ENCODE measurements at places on chromosomes 4 and X. TPM values are rescaled to one million over a fixed set of nuclear protein-coding genes. Genes with fewer than 3 reads are reported as not detected.

- no peak overlapping the region for H3K4me3 ChIP-seq
- DNase-seq, result no peak
- peaks cover 3% of the 10 kb centered on the region for H3K4me1 ChIP-seq
Measured at GRCh38 chr4:6580353-6580752, 5.4 kb downstream of the MAN2B2 start.

DNA sequence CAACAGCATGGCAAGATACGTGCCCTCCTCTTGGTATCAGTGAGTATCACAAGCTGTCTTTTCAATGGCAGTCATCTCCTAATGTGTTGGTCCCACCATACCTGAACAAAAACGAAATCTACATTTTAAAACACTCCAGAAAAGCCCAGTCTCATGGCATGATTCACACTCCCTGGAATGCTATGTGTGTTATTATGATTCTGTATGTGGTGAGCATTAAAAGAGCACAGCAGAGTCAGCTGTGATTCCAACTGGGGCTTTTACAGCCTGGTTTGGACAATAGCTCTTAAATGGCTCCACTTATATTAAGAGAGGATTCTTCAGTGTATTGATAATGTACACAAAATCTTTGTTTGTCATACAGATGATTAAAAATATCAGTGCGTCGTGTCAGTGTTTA is 274.1 kb upstream of the GK2 start:
- no peak for DNase-seq
- no peak overlapping the region for H3K4me3 ChIP-seq
- no peaks in the 10 kb centered on the region for H3K36me3 ChIP-seq
- peaks cover 2% of the 10 kb centered on the region for H3K27me3 ChIP-seq

Gene STATH
- not detected for total RNA-seq

Gene DUSP9
- total RNA-seq, result 0.14 TPM

GRCh38 chr4:159159611-159160010 is 56.7 kb downstream of the RAPGEF2 start:
- no peaks in the 10 kb centered on the region for H3K27me3 ChIP-seq
- H3K4me3 ChIP-seq, result no peak overlapping the region
- no peak overlapping the region for H3K27ac ChIP-seq
- DNase-seq, result no peak

Gene TAF7L
- total RNA-seq, result not detected

DNA sequence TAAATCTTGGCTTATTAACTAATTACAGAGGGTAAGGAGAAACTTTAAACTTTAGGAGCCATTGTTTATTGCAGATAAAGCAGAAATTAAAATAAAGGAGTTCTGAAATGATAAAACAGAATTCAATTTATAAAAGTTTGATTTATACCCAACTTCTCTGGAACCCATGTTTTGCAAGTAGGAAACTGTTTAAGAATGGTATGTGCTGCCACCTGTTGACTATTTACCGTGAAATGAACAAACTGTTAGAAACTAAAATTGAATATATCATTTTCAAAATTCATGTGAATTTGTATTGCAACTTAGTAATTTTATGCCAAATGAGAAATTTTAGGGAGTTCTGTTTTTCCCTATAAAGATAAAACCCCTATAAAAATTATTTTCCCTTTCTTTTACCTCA is 11.0 kb upstream of the TBC1D8B start:
- no peak overlapping the region for H3K4me3 ChIP-seq
- no peak for DNase-seq
- H3K27ac ChIP-seq, result no peak overlapping the region
- H3K4me1 ChIP-seq, result no peaks in the 10 kb centered on the region
- H3K27me3 ChIP-seq, result peaks cover 2% of the 10 kb centered on the region

- H3K27ac ChIP-seq, result no peak overlapping the region
- no peaks in the 10 kb centered on the region for H3K27me3 ChIP-seq
- H3K4me3 ChIP-seq, result no peak overlapping the region
- no peaks in the 10 kb centered on the region for H3K4me1 ChIP-seq
- no peak for DNase-seq
Measured at GRCh38 chr4:98166025-98166730, 22.9 kb upstream of the STPG2 start.

All from activated CD4-positive, alpha-beta T cell treated with anti-CD3 and anti-CD28 coated beads for 36 hours (primary cell).